Stimulated activated CD8-positive, alpha-beta memory T cell treated with anti-CD3 and anti-CD28 coated beads, Interleukin-15, amount 100 ng/mL, for 48 hours (primary cell): ENCODE measurements at places on chromosomes 5 and 9.

- DNase-seq = no peak
These were observed 152.9 kb upstream of the PHYKPL start for GRCh38 chr5:178385496-178385890.

DNA sequence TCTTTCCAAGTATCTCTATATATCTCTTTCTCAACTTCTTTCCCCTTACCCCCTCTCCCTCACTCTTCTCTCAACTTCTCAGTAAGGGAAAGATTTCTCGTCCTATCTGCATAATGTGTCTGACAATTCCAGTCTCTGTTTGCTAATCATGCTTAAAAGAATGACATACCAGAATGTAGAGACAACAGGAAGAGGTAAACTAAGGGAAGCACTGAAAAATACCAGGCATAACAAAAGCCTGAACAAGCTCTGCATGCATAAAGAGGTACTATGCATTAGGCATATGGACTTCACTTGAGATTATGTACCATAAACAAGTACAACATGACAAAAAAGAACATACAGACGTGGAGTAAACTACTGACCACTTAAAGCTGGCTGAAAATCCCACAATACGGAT is 62.6 kb downstream of the SEMA5A start:
- DNase-seq = no peak

- DNase-seq = no peak
These were observed 7.2 kb downstream of the RACK1 start for GRCh38 chr5:181236471-181236870.

- DNase-seq = no peak
These were observed 5.6 kb upstream of the RNF44 start for GRCh38 chr5:176542596-176543427.

- DNase-seq = no peak
These were observed 95.5 kb downstream of the GHR start for GRCh38 chr5:42518595-42519221.

GRCh38 chr5:66807743-66808142 is 211.6 kb downstream of the MAST4 start:
- DNase-seq = no peak

DNA sequence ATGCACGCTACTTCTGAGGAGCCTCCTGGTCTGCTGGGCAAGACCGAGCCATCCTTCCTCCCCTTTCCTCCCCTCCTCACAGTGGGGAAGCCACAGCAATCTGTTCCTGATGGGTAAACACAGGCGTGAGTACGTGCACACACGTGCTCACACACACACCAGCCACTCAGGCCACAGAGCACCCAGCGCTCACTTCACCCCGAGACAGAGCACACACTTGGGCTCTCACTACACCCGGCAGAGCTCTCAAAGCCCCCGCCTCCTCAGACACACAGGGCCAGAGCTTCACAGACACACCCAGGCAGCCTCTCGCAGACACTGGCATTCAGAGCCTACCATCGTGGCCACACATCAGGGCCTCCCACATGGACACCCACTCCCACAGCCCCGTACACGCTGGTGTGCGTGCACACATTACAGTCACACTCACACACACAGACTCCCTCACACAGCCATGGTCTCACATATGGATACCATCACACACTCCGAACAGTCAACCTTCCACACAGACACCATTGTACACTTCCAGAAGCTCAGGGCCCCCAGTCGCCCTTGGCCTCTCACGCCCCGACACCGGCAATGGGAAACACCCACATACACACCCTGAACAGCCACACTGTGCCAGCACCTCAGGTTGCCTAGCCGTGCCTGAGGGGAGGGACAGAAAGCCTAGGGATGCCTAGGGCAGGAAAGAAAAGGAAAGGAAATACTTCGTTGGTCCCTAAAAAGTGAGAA is 13.5 kb downstream of the CNTFR start:
- DNase-seq = no peak

GRCh38 chr9:24293386-24293785 is 252.3 kb downstream of the IZUMO3 start:
- DNase-seq = no peak

DNA sequence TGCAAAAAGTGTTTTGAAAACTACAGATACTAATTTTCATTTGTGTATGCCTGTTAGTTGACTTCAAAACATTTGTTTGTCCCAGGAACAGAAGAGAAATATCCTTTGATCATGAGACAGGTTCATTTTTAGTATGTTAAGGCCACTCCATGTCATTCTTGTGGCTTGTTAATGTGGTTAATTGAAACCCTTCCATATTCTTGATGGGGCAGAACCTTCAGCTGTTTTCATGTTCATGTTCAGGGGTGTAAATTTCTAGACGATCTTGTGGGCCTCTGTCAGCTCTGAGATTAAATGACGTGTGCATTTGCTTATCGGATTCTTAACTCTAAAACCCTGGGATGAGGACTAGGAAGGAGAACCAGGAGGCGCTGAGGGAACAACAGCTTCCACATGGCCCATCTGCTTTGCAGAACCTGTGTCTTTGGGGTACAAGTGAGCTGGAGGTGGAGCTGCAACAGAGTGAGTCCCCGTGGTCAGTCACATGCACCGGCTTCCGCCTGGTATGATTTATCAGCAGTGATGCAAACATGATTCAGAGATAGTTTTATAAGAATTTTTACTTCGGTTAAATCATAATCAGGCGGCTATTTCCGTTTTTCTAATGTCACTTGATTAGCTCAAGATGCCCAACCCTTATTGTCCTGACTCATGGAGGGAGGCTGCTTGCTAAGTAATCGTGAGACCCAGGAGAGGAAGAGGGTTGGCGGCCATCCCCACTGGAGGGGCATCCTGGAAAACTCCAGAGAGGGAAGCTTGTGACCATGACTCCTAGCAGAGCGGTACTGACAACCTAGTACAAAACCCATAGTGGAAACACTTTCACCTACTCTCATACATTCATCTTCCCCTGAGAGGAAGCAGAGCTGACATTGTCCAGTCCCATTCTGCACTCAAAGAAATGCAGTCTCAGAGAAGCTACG is 138.4 kb downstream of the C9orf152 start:
- DNase-seq = no peak

- no peak for DNase-seq
These were observed 459.4 kb downstream of the ANXA1 start for GRCh38 chr9:73611032-73611431.

GRCh38 chr5:83360573-83360972 is 111.0 kb upstream of the VCAN start:
- DNase-seq = no peak

DNA sequence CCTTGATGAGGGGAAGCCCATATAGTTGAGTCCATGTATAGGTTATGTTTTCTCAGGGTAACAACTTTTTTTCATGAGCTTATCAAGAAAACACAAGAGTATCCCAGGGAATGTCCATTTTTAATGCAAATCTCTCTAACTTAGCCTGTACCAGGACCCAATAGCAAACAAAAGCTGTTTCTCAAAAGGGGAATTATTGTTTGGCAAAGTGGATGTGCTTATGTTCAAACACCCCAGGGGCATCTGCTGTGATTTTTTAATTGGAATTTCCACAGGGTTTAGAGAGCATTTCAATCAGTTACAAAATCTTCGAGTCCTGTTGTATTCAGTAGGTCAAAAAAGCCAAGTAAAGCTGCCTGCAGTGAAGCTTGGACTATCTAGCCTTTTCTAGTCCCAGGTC is 33.4 kb upstream of the CSNK1G3 start:
- no peak for DNase-seq

DNA sequence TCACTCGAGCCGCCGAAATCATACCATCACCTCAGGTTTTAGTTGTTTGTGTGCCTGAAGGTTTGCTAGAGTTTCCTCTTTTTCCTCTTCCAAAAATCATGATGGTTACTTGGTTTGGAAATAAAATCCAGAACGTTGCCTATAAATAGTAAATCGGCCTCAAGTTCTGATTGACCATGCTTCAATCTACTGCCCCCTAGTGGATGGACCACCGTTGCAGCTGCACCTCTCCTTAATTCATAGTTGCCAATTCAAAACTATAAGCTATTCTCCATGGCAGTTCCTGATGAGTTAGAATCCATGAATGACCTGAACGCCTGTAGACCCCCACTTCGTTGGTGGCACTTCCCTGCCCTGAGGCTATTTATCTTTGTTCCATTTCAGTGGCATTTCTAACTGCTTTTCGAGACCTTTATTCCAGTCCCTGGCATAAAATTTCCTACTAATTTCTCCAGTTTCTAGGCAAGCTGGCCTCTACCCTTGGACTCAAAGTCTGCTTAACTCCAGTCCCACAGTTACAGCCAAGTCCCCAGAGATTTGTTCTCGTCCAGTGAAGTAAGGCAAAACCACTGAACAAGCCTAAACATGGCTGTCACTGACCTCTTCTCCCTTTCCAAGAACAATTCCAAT is 422.6 kb downstream of the EFNA5 start:
- DNase-seq = peak; percentile 5

DNA sequence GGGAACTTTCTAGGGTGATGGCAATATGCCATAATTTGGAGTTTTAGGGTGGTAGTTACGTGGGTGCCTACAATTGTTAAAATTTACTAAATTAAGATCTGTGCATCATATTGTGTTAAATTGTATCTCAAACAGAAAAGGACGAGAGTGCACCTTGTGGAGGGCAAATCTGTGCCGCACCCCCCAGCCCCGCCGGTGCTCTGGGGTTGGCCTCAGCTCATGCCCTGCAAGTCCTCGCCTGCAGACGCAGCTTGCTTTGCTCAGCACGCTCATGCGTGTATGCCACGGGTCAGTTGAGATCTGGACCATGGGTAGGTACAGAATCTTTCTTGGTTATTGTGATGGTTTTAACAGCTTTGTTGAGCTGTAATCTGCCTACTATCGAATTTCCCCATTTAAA is 33.7 kb upstream of the FCN1 start:
- no peak for DNase-seq

DNA sequence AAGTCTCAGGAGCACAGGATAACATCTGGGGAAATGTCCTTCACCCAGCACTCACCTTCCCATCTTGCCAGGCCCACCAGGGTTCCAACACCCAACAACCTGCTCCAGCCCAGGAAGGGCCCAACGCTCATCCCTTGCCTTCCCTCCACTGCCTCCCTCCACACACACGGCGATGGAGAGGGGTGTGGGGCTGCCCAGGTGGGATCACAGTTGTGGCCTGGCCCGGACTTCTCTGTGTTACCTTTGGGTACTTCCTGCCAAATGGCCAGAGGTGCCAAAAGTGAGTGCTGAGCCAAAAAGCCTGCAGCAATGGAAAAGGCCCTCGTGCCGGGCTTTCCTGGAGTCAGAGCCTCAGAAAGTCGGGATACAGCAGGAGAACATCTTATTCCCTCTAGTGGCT is 15.6 kb upstream of the TDRD7 start:
- no peak for DNase-seq

GRCh38 chr9:91197232-91198181 is 164.2 kb downstream of the AUH start:
- DNase-seq = no peak

GRCh38 chr5:2175842-2176404 is 293.2 kb upstream of the IRX4 start:
- no peak for DNase-seq

DNA sequence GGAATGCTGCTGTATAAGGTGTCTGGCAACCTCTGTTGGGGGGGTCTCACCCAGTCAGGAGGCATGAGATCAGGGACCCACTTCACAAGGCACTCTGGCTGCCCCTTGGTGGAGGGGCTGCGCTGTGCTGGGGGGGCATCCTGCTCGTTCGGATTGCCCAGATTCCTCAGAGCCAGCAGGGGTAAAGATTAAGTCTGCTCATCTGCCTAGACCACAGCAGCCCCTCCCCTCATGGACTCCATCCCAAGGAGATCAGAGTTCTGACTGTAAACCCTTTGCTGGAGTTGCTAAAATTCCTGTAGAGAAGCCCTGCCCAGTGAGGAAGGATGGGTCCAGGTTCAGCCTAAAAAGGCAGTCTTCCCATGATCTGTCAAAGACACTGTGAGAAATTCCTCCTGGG is 262.0 kb upstream of the C9orf72 start:
- DNase-seq = no peak
